Thyroid gland (tissue), 4 donors: ENCODE measurements at places on chromosomes 6 and 20. TPM values are rescaled to one million over a fixed set of nuclear protein-coding genes. Genes with fewer than 3 reads are reported as not detected.

- H3K4me1 ChIP-seq, result peaks cover 17% of the 10 kb centered on the region
- no peak overlapping the region for H3K4me3 ChIP-seq
- H3K36me3 ChIP-seq, result no peaks in the 10 kb centered on the region
- no peaks in the 10 kb centered on the region for H3K27me3 ChIP-seq
- no peak for DNase-seq
Observed at GRCh38 chr6:35173044-35173426, 31.9 kb upstream of the TCP11 start.

DNA sequence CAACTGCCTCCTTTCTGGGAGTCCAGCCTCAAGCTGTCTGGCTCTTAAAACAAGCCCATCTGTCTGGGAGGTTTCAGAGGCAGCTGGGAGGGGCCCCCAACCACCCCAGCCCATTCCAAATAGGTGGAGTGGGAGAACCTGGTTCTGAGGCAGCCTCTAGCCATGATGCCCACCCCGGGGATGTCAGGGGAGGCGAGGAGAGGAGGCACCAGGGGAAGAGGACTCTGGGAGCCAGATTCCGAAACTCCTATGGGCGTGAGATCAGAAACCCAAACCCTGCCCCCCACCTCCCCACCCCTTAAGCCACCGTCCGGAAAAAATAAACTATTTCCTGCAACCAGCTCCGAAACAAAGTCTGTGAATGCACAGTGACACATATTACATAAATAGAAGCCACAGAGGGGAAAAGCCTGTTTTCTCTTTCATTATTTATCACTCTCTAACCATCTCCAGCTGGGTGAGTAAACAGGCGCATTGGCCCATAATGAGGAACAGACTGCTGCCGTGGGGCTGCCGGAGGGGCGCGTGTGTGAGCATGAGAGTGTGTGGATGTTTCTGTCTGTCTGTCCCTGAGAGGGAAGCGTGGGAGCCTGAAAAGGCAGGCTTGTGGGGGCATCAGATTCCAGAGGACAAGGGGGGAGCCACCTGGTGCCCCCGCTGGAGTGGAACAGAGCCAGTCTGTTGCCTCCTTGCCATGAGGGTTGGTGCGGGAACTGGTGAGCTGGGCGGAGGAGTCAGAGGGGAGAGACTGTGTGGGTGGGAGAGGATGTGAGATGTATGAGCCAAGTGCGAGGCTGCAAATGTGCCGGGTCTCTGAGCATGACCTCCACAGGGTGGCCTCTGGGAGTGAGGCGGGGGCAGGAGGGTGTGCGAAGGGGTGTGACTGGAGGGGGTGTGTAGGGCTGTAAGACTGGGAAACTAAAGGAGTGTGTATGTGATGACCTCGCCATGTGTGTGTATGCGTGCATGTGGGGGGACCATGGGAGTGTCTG lies 14.3 kb upstream of the FOXP4 start:
- H3K4me3 ChIP-seq, result no peak overlapping the region
- peaks cover 27% of the 10 kb centered on the region for H3K4me1 ChIP-seq
- no peak for DNase-seq
- H3K27me3 ChIP-seq, result no peaks in the 10 kb centered on the region

ID1 gene
- 1,083 TPM for total RNA-seq

BTN1A1 gene
- total RNA-seq, result not detected

- H3K4me3 ChIP-seq, result no peak overlapping the region
- no peak overlapping the region for H3K27ac ChIP-seq
- no peaks in the 10 kb centered on the region for H3K4me1 ChIP-seq
- no peaks in the 10 kb centered on the region for H3K27me3 ChIP-seq
Observed at GRCh38 chr6:167073679-167074274, 49.1 kb upstream of the CCR6 start.

DNA sequence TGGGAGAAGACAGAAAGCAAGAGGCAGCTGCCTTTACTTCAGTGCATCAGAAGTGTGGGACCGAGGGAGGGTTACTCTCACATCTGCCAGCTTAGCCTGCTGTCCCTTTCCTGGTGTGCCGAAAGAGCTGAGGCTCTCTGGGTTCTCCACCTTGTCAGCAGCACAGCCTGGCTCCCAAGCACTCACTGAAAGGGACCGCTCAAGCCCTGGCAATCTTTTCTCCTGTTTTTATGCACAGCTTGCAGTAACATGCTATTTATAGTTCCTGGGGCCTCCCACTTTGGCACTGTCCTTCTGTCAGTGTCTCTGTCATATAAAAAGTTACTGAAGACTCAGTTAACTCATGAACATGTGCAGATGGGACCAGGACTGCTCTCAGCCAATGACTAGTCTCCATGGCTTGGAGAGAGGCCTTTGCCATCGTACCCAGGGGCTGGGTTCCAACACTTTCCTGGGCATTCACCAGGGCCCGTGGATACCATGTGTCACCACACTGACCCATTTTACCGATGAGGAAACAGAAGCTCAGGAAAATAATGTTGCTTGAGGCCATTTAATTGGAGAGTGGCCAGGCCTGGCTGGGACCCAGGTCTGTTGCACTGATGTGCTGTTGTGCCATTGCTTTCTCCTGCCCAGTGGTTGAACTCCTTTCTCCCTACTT lies 46.2 kb downstream of the PANK2 start:
- no peak overlapping the region for H3K4me3 ChIP-seq
- H3K4me1 ChIP-seq, result peaks cover 42% of the 10 kb centered on the region
- DNase-seq, result peak; percentile 60
- no peaks in the 10 kb centered on the region for H3K36me3 ChIP-seq

HLA-A gene
- total RNA-seq, result 523 TPM

- H3K4me1 ChIP-seq, result peaks cover 36% of the 10 kb centered on the region
- H3K4me3 ChIP-seq, result no peak overlapping the region
- H3K27ac ChIP-seq, result no peak overlapping the region
- no peak for DNase-seq
- no peaks in the 10 kb centered on the region for H3K27me3 ChIP-seq
Observed at GRCh38 chr6:1346101-1346500, 34.2 kb downstream of the FOXQ1 start.

DNA sequence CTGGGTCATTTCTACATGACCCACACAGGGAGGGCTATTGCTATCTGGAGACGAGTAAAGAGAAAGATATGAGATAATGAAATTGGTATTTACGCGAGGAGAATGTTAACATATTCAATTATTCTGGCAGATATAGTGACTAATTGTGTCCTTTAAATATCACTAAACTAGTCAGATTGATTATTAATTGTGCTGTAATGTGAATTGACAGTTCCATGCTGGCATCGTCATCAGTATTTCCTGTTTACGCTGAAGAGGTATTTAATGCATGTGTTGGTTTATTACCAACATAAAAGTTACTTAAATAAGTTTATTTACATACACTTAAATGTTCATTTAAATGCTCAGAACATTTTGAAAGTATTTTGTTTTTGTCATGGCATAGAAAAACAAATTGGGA lies 35.7 kb upstream of the OGFRL1 start:
- H3K36me3 ChIP-seq, result no peaks in the 10 kb centered on the region
- H3K4me1 ChIP-seq, result no peaks in the 10 kb centered on the region
- no peaks in the 10 kb centered on the region for H3K27me3 ChIP-seq
- DNase-seq, result no peak

BNIP5 gene
- total RNA-seq, result not detected

KHDRBS2 gene
- total RNA-seq, result 18.6 TPM

RAB32 gene
- 14.4 TPM for total RNA-seq

VGLL2 gene
- total RNA-seq, result not detected

SEL1L2 gene
- total RNA-seq, result not detected

TREM2 gene
- total RNA-seq, result 1.0 TPM

ADTRP gene
- 0.40 TPM for total RNA-seq

GRCh38 chr20:46206025-46206424 lies 87.9 kb downstream of the CD40 start:
- no peaks in the 10 kb centered on the region for H3K27me3 ChIP-seq
- DNase-seq, result no peak
- peaks cover 4% of the 10 kb centered on the region for H3K4me1 ChIP-seq
- no peak overlapping the region for H3K4me3 ChIP-seq
- H3K36me3 ChIP-seq, result no peaks in the 10 kb centered on the region

- H3K27me3 ChIP-seq, result no peaks in the 10 kb centered on the region
- no peak for DNase-seq
- H3K36me3 ChIP-seq, result no peaks in the 10 kb centered on the region
Observed at GRCh38 chr6:4172368-4172767, 37.0 kb upstream of the ECI2 start.

PARD6B gene
- total RNA-seq, result 17.5 TPM

TCF15 gene
- total RNA-seq, result 0.59 TPM

DNA sequence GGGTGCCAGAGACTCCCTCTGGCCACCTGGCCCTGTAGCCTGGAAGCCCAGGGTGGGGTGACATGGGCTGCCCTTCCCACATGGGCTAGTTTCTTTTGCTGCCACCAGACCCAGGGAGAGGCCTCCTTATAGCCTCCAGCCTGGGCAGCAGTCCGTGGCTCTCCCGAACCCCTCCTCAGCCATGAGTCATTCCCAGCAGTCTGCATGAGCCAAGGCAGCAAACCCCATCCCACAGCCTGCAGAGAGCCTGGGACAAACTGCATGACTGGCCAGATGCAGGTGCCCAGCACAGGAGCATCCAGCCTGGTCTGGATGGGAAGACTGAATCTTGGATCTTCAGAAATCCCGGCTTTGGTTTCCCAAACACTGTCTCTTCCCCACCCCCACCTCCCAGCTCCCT lies 75.7 kb downstream of the MRPL14 start:
- H3K27ac ChIP-seq, result no peak overlapping the region
- H3K27me3 ChIP-seq, result no peaks in the 10 kb centered on the region
- no peaks in the 10 kb centered on the region for H3K36me3 ChIP-seq
- no peak overlapping the region for H3K4me3 ChIP-seq
- peaks cover 7% of the 10 kb centered on the region for H3K4me1 ChIP-seq

ZKSCAN8 gene
- total RNA-seq, result 21.5 TPM

- H3K36me3 ChIP-seq, result peaks cover 12% of the 10 kb centered on the region
- no peak overlapping the region for H3K4me3 ChIP-seq
- H3K27me3 ChIP-seq, result no peaks in the 10 kb centered on the region
Observed at GRCh38 chr6:111406200-111406721, 76.8 kb downstream of the REV3L start.

DNA sequence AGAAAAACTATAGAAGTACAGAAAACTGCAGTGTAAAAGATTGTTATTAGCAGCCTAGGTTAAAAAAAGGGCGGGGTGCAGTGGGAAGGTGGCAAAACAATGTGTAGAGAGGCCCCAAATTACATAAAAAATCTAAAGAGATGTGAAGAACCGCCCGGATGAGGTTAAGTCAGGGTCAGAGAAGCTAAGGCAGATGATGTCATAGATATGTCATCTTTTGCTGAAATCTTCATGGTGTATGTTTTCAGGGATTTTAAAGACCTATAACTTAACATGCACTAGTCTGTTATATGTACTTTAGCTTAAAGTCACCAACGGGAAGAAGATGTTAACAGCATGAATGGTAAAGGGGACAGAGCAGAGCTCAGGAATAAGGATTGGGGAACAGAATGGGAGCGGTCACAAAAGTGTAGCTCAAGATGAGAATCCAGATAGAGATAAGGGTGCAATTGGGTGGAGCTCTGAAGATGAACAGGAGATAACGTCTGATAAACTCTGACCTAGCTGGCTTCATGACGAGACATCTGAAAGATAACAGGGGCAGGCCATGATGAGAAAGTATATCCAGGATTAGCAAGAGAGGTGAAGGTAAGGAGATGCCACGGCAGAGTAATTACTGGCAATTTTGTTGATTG lies 83.4 kb downstream of the TFAP2A start:
- DNase-seq, result no peak
- no peaks in the 10 kb centered on the region for H3K4me1 ChIP-seq
- no peaks in the 10 kb centered on the region for H3K27me3 ChIP-seq
- no peak overlapping the region for H3K4me3 ChIP-seq
- H3K36me3 ChIP-seq, result no peaks in the 10 kb centered on the region

- DNase-seq, result no peak
- no peak overlapping the region for H3K4me3 ChIP-seq
- H3K27me3 ChIP-seq, result no peaks in the 10 kb centered on the region
- no peaks in the 10 kb centered on the region for H3K4me1 ChIP-seq
- H3K27ac ChIP-seq, result no peak overlapping the region
Observed at GRCh38 chr6:74715355-74716085, 490.3 kb downstream of the COL12A1 start.

- no peaks in the 10 kb centered on the region for H3K27me3 ChIP-seq
- H3K4me1 ChIP-seq, result no peaks in the 10 kb centered on the region
- no peaks in the 10 kb centered on the region for H3K36me3 ChIP-seq
- no peak overlapping the region for H3K4me3 ChIP-seq
- H3K27ac ChIP-seq, result no peak overlapping the region
Observed at GRCh38 chr6:114039841-114040240, 68.9 kb upstream of the HDAC2 start.

- no peak overlapping the region for H3K27ac ChIP-seq
- no peak overlapping the region for H3K4me3 ChIP-seq
- no peak for DNase-seq
- no peaks in the 10 kb centered on the region for H3K36me3 ChIP-seq
- H3K27me3 ChIP-seq, result no peaks in the 10 kb centered on the region
Observed at GRCh38 chr6:1589208-1589607, 20.5 kb upstream of the FOXC1 start.

LY6G5C gene
- 0.83 TPM for total RNA-seq

ADGRF1 gene
- 21.8 TPM for total RNA-seq

DNA sequence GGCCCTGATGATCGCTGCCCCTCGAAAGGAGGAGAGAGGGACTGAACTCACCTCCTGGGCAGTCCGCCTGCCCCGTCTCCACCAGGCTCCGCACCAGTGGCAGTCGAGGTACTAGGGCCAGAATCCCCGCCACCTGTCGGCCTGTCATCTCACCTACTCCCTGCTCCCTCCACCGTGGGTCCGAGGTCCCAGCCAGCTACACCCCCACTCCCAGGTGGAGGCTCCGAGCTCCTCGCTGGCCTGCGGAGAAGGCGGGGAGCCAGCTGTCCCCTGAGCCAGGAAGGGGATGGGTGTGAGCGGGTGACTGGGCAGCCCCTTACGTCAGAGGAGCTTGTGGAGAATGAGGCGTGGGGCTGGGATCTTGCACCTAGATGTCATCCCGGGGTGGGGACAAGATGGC lies 1066.5 kb upstream of the MANEA start:
- no peak for DNase-seq
- H3K4me1 ChIP-seq, result no peaks in the 10 kb centered on the region
- H3K4me3 ChIP-seq, result no peak overlapping the region
- H3K36me3 ChIP-seq, result no peaks in the 10 kb centered on the region
- H3K27ac ChIP-seq, result no peak overlapping the region

GRCh38 chr6:135266675-135267074 lies 85.6 kb downstream of the MYB start:
- H3K27me3 ChIP-seq, result no peaks in the 10 kb centered on the region
- no peaks in the 10 kb centered on the region for H3K4me1 ChIP-seq
- no peak for DNase-seq
- H3K27ac ChIP-seq, result no peak overlapping the region

GRCh38 chr6:37667050-37667814 lies 30.5 kb downstream of the MDGA1 start:
- no peak overlapping the region for H3K4me3 ChIP-seq
- H3K27ac ChIP-seq, result no peak overlapping the region
- no peaks in the 10 kb centered on the region for H3K27me3 ChIP-seq
- no peak for DNase-seq

DNA sequence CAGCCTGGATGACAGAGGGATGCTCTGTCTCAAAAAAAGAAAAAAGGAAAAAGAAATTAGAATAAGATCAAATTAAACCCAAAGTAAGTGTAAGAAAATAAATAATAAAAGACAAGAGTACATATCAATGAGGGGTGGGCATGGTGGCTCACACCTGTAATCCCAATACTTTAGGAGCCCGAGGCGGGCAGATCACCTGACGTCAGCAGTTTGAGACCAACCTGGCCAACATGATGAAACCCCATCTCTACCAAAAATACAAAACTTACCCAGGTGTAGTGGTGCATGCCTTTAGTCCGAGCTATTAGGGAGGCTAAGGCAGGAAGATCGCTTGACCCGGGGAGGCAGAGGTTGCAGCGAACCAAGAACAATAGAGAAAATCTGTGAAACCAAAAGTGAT lies 14.9 kb upstream of the STAU1 start:
- no peaks in the 10 kb centered on the region for H3K27me3 ChIP-seq
- no peaks in the 10 kb centered on the region for H3K4me1 ChIP-seq
- H3K27ac ChIP-seq, result no peak overlapping the region
- no peaks in the 10 kb centered on the region for H3K36me3 ChIP-seq
- no peak overlapping the region for H3K4me3 ChIP-seq
